ENCODE measurements at places on chromosomes 7 and 10.

DNA sequence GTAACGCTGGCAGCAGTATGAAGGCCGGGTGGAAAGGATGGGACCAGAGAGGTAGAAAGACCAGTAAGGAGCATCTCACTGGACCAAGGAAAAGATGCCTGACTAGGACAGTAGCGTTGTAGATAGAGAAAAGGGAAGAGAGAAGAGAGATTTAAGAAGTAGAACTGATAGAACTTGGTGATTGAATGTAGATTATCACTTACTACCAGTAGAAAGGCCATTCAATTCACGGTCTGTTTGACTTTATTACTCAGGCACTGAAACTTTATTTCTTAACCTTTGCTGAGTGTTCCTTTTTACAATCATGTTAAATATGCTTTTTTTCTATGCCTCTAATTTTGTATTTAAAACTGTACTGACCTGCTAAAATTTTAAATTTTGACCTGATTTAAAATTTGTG, 12.2 kb downstream of the MCU start:
- no peak for DNase-seq

DNA sequence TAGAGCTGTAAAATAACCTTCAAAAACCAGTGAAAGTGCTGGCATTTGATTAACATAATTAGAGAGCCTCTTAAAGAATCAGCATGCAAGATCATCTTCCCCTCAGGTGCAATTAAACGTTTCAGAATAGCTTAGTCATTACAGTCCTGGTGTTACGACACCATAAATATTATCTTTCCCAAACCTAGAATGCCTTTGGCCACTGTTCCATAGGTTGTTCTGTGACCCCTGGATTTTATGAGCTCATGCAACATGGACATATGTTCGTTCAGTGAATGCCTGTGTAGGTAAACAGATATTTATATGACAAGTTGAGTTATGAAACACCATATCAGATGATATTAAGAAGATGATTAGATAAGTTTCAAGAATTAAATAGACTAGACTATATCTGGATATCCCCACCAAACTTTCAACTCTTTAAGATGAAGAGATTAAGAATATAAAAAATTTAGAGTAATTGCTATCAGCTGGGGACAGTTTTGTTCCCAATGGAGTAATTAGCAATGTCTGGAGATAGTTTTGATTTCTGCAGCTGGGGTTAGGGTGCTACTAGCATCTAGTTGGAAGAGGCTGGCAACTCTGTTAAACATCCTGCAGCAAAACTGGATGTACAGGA, 263.5 kb upstream of the DKK1 start:
- no peak for DNase-seq

GRCh38 chr7:12199363-12199762, 11.7 kb upstream of the TMEM106B start:
- DNase-seq, result no peak

DNA sequence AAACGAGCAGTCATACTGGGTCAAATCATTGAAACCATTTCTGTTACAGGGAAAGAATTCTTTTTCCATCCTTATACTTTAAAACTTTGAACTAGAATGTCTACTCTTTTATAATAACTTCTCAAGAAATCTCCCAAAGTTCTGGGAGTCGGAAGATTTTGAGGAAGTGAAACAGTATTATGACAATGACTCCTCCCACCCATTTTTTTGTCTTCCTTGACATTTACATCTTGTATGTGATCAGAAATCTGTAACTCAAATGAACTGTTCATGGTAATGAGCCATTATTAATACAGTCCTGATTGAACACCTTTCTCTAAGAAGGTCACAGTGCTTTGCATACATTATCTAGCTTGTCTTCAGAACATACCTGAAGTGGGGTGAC, 227.4 kb downstream of the CELF2 start:
- DNase-seq, result no peak

DNA sequence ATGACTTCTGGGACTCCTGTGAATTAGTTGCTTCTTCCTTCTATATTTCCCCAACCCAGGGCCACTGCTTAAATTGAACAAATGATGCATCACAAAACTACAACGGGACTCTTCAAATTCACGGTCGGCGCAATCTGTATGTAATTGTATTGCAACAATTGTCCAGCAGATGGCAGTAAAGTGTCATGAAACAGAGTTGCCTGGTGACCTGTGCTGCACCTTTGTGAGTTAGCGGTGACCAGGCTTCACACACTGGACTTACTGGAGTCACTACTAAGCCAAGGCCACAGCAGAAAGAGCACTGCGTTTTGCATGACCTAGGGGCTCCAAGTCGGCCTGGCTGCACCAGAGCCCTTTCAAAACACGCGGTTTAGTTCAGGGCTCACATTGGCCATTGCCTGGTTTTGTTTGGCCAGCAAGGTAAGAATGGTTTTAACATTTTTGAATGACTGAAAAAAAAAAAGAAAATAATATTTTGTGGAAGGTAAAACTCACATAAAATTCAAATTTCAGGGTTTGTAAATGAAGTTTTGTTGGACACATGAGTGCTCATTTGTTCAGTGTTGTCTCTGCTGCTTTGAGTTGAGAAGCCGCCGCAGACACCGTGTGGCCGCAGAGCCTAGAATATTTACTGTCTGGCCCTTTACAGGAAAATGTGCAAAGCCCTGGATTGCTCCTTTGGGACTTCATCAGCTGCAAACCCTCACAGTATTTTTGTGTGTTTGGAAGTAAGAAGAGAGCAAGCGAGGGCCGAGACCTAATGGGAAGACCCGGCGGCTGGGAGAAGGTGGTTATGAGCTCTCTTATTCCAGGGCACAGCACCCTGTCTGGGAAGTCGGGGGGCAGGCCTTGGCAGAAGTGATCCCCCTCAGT, 23.2 kb upstream of the ZNF32 start:
- DNase-seq, result no peak

- DNase-seq, result no peak
These were observed 124.3 kb downstream of the KLF6 start for GRCh38 chr10:3660753-3661152.

DNA sequence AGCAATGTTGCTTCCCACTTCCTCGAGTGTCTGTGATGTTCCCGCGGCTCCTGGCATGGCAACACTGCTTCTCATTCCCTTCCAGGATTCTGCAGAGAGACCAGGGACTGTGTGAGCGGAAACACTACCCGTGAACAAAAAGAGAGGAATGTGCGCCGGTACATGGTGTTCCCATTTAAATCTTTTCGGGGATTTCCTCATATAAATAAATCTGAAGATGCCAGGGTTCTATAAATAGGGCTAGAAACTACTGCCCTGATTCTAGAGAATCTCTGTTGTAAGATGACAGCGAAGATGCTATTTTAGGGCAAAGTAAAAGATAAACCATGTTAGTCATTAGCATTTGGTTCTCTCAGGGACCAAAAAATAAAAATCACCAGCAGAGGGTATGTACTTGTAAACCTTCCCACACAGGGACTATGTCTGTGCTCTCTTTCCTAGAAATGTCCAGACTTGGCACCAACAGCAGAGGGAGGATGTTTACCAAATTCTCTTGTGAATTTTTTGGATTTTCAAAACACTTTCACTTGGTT, 92.2 kb upstream of the DDC start:
- no peak for DNase-seq

- DNase-seq, result no peak
These were observed 102.0 kb upstream of the FAM20C start for GRCh38 chr7:90111-91063.

- no peak for DNase-seq
These were observed 85.5 kb downstream of the FAS start for GRCh38 chr10:89076120-89076519.
